Karpas-422 (cell line): ENCODE measurements at places on chromosomes 3 and 15. TPM values are rescaled to one million over a fixed set of nuclear protein-coding genes. Genes with fewer than 3 reads are reported as not detected.

DNA sequence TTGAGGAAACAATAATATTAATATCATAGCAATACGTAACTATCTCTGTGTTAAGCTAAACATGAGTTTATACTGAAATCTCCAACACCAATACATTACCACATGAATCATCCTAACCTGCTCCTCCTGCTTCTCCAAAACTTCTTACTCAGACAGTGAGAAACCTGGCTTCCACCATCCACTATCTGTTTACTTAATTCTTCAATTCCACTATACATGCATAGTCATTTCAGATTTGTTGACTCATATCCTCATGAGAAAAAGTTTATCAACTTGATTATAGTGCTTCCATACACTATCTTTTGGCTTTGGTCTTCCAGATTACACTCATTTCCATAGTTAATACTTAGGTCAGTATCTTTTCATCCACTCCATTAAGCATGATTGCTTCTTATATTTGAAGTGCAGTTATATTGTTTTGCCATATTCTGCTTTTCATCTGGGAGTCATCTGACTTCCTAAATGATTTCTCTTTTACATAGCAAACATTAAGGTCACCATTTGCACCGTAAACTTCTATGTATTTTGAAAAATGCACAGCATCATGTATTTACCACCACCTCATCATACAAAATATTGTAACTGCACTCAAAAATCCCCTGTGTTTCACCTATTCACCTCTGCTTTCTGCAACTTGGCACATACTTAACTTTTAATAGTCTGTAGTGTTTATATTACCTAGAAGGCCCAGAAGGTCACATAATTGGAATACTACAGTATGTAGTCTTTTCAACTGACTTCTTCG lies 970.6 kb downstream of the DIPK2A start:
- no peak for DNase-seq

GRCh38 chr3:32817257-32817557 lies 590 bp upstream of the TRIM71 start:
- DNase-seq, result no peak

DNA sequence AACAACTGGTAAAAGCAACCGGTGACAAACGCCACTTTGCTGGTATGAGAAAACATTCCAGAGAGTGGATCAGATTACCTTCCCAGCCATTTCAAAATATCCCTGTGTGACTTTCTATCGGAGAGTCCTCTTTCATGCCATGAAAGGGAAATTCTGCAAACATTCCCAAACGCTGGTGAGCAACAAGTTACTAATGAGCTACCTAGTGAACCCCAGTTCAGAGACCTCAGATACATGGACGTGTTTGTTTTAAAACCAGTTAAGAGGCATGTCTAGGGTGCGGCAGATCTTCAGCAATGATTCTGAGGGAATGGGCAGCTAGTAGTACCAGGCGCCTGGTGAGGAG lies 418.2 kb upstream of the NR2F2 start:
- no peak for DNase-seq

DNA sequence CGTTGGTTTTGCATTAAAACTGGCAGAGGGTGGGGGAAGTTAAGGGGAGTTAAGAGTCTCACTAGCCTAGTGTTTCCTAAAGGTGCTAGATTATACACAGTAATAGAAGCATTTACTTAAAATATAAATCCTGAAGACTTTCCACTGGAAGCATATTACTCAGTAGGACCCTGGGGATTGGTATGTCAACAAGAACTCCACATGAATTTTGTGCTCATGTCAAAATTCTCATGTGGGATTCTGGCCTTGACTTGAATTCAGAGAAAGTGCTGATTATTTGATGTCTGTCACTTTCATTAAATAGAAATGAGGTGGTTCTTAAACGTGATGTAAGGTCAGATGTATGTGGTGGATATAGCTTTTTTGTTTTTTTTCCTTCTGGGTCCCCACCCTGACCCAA lies 997.2 kb downstream of the TUSC7 start:
- no peak for DNase-seq

DNA sequence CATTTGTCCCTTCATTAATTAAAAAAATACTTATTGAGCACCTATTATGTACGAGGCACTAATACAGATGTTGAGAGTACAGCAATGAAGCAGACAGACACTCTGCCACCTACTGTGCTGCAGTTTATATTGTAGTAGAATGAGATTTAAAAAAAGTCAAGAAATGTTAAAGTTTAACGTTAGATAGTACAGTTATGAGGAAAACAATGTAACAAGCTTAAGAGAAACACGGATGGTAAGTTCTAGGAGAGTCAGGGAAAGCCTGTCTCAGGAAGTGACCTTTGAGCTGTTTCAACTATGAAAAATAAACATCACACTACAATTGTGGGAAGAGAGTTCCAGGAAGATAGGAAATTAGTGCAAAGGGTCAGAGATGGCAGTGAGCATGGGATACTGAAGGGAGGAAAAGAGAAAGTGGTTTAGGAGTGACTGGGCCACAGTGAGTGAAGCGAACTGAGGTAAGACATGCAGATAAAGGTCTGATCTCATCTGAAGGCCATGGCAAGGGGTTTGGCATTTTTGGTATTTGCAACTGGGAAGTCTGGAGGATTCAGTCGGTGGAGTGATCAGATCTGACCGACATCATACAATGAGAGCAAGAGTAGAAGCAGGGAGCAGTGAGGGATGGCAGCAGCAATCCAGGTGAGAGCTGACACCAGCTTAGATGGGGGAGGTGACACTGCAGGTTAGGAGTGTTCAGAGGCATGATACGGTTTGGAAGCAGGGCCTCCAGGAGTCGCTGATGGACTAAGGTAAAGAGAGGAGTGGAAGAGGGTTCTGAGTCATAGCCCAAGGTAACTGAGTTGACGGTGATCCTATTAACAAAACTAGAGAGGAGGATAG lies 28.5 kb downstream of the PLSCR4 start:
- DNase-seq, result no peak

DNA sequence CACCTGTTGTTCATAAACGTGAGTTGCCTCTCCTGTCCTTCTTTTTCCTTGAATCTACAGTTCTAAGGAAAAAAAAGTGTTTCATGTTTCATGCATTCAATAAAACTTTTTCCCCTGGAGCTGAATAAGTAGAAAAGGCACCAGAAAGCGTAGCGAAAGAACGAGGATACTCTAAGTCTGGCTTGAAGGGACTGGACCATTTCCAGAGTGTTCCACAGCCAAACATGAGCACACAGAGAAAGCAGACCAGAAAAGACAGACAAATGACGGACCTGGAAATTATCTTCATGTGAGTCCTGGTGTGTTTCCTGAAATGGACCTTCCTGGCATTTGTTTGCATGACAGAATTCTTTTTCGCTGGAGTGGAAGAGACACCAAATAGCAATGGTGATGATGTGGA lies 204.7 kb downstream of the SV2B start:
- no peak for DNase-seq

DNA sequence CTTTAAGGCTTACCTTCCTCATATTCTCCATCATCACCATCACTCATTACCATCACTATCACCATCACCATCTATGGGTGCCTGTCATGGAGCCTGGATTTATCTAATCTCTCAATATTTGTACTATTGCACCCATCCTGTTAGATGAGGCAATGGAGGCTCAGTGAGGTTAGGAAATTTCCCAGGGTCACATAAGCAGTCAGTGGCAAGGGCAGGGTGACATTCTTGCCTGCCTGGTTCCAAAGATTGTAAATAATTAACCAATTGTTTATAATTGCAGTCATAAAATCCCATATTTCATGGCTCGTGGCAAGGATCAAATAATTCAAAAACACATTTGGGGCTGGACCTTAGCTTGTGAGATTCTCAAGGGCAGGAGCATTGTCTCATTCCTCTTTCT lies 55.2 kb downstream of the MGLL start:
- no peak for DNase-seq

DNA sequence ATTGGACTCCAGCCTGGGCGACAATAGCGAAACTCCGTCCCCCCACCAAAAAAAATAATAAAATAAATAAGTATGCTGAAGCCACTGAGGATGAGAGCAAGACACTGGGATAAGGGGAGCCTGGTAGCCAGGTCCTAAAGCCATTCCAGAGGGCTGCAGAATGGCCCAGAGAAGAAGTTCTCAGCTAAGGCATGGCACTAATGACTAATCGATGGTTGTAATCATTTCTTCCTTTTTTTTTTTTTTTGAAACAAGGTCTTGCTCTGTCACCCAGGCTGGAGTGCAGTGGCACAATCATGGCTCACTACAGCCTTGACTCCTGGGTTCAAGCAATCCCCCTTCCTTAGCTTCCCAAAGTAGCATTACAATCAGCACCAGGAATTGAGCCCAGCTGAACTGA lies 25.6 kb upstream of the ZNF774 start:
- no peak for DNase-seq

- no peak for DNase-seq
These were observed 636.1 kb upstream of the NAALADL2 start for GRCh38 chr3:174223042-174223441.

DNA sequence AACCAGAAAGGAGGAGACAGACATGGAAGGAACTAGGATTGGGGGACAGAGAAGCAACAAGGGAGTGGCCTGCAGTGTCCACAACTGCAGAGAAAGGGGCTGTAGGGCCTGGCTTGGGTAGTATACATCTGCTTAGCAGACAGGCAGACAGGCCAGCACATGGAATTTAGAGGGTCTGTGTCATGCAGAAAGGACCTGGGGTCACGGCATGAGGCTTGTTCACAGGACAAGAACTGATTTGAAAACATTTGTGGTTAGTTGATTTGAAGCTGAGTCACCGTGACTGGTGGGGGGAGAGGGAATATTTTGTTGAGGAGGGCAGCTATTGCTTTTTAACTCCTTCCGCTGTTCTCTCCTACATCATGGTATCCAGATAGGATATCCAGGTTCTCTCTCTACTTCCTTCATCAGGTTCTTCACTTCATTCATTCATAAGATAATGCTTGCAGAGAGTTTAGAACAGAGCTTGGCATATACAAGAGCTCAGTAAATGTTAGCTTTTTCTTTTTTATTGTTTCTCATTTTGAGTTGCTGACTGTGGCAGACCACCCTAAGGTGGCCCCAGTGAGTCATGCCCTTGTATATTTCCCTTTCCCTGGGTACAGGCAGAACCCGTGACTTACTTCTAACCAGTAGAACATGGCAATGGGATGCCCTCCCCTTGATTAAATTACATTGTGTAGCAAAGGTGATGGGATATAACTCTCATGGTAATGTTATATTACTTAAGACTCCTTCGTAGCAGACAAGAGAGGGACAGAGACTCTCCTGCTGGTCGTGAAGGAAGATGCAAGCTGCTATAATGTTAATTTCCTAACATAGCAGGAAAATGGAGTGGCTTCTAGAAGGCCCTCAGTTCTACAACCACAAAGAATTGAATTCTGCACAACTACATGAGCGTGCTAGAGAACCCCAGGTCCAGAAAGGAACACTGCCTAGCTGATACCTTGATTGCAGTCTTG lies 95.0 kb upstream of the NMNAT3 start:
- DNase-seq, result no peak

DNA sequence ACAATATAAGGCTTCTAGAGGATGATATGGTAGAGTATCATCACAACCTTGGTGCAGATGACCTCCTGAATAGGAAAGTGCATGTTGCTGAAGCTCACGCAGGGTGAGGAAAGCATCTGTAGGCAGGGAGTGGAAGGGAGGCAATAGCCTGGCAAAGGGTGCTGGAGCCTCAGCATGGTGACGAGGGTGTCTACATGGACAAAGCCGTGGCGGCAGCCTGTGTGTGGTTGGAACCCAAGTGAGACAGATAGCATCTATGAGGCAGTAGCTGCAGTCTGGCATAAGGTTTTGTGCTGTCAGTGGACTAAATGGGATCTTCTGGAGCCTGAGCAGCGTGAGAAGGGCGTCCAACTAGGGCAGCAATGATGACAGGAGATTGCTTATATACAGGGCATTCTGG lies 132.5 kb downstream of the DLG1 start:
- DNase-seq, result no peak

DNA sequence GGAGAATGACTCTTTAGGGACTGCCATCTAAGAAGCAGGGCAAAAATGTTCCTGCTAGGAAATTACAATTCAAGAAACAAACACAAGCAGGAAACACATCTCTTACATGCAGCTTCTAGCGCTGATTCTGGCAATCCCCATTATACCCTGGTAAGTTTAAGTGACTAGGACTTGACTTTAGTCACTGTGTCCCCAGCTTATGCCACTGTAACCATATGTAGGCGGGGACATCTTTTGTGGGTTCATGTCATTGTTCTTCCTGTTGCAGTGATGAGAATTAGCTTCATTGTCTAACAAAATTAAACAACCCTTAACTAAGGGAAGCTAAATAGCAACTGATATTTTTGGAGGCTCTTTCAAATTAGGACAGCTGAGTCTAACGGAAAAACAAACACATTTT lies 17.9 kb upstream of the FAM81A start:
- DNase-seq, result no peak

DNA sequence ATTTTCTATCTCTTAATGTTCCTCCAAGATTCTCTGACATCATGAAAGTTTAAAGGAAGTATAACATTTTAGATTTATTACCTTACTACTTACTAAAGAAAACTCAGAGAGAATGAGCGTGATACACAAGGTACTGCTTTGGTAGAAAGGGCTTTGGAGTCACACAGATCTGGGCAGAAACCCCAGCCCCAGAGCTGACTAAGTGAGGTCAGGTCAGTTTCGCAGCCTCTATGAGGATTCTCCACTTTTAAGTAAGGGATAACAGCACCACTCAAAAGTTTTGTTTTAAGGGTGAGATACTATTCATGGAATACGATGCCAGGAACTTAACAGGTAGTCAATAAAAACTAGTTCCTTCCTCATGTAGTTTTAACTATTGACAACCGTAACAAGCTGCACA lies 76.1 kb downstream of the CLDN11 start:
- DNase-seq, result no peak

DNA sequence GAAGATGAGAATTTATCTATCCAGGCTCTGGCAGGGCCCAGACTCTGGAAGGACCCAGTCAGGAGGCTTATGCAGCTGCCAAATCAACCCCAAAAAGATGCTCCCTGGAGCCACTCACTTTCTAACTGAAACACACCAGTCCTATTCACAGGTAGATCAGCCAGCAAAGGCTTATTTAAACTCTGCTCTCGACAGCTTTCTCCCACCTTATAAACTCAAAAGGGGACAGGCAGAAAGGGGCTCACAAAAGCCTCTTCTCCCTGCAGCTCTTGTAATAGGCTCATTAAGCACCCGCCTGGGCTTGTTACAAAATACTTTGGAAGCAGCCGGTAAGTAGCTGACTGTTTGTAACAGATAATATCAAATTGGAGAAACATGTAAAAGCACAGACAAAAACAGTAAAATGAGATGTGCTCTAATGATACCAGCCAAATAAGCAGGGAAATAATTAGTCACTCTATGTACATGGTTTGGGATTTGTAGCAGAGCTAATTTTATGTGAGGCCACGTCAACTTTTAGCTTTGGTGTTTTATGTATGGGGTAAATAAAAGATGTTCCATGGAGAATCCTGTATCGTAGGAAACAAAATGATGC lies 213.8 kb downstream of the NR2F2 start:
- no peak for DNase-seq

GRCh38 chr3:4520033-4520816 lies 27.1 kb downstream of the ITPR1 start:
- no peak for DNase-seq

- no peak for DNase-seq
These were observed 197.2 kb downstream of the EDEM1 start for GRCh38 chr3:5384557-5385236.

The CPEB1 gene
- not detected in 2 replicates for total RNA-seq

The C3orf22 gene
- total RNA-seq, result not detected in 2 replicates

The KNG1 gene
- total RNA-seq, result not detected in 2 replicates

The CCR8 gene
- not detected in 2 replicates for total RNA-seq

The ANKUB1 gene
- total RNA-seq, result not detected in 2 replicates
